ENCODE measurements at places on chromosomes 1 and 21.

- no peak for DNase-seq
These were observed 57.2 kb downstream of the ITPKB start for GRCh38 chr1:226681652-226682493.

GRCh38 chr1:25568834-25569596 lies 25.6 kb downstream of the LDLRAP1 start:
- no peak for DNase-seq

GRCh38 chr1:235511470-235512240 lies 7.4 kb upstream of the B3GALNT2 start:
- no peak for DNase-seq

- DNase-seq = no peak
These were observed 37.0 kb downstream of the UBE2G2 start for GRCh38 chr21:44764319-44765230.

DNA sequence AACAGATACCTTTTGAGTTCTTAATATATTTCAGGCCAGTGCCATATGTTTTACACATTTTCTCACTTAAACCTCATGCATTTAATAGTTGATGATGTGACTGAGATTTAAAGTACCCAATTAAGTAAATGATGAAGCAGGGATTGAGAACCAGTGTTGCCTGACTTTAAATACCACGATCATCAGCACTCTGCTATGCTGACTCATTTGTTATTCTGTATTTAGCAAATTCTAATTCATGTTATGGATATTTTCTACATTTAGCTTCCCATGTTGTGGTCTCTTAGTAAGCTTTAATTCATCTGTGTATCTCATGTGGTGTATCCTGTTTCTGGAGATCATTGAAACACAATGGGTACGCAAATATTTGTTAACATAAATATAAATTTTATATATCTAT lies 363.0 kb downstream of the PTBP2 start:
- DNase-seq = no peak

Data from hypothalamus (tissue), 51 donors.